Stimulated activated CD8-positive, alpha-beta memory T cell treated with anti-CD3 and anti-CD28 coated beads, Interleukin-4, amount 100 ng/mL, for 1 hour (primary cell): ENCODE measurements at places on chromosomes 11 and 22.

- DNase-seq = no peak
Observed at GRCh38 chr11:57584341-57584740, 13.1 kb upstream of the SERPING1 start.

DNA sequence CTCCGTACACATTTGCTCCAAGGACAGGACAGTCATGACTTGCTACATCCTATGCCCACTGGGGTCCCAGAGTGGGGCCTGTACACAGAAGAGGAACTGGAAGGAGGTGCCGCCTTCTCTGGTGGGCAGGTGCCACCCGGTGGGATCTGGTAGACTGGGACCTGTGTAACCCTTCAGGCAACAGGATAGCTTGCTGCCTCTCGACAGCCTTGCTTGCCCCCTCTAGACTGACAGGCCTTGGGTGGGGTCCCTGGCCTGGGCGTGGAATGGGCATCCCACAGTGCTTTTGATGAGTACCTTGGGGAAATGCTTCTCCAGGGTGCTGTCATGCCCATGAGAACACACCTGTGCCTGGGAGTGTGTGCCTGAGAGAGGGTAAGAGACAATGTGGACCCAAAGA is 15.8 kb downstream of the SHANK3 start:
- no peak for DNase-seq

DNA sequence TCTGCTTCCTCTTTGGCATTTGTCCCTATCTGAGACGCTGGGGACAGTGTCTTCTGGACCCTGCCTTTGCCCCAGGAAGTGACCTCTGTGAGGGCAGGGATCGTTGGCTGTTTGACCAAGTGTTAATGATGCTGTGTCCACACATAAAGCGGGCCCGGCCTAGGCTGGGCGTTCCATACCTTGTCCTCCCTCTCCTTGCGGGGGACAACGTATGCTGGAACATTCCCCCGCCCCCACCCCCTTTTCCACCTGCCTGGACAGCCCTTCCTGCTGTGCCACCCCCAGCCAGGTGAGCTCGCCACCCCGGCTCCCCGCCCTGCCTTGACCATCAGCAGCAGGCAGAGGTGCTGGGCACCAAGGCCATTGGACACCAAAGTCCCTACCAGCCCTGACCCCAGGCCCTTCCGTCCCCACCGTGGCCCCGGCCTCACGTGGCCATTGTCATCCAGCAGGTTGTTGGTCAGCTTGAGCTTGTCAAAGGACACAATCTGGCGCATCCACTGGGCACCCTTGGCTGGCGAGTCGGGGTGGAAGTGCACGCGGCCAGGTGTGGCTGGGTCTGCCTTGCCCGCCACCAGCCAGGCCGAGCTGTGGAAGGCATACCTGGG is 4.1 kb upstream of the NUDT8 start:
- no peak for DNase-seq

- no peak for DNase-seq
Observed at GRCh38 chr11:115036406-115037180, 358.3 kb downstream of the NXPE2 start.

- no peak for DNase-seq
Observed at GRCh38 chr22:40855071-40855978, 1.1 kb downstream of the ST13 start.

- no peak for DNase-seq
Observed at GRCh38 chr11:11157185-11157584, 195.9 kb downstream of the CSNK2A3 start.

DNA sequence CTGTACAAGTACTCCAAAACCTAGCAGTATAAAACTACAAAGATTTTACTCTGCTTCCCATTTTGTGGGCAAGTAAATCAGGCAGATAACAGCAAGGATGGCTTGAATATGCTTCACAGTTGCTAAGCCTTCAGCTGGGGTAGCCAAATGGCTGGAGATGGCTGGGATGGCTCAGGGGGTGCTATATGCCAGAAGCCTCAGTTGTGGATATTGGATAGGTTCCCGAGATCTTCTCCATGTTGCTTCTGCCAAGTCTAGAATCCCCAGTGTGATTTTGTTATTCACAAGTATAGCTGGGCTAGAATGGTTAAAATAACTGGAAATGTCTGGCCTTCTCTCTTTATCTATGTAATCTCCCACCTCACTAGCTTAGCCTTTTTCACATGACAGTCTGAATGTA is 472.3 kb upstream of the ARHGAP42 start:
- no peak for DNase-seq

- no peak for DNase-seq
Observed at GRCh38 chr11:68827733-68828132, 14.0 kb downstream of the CPT1A start.

DNA sequence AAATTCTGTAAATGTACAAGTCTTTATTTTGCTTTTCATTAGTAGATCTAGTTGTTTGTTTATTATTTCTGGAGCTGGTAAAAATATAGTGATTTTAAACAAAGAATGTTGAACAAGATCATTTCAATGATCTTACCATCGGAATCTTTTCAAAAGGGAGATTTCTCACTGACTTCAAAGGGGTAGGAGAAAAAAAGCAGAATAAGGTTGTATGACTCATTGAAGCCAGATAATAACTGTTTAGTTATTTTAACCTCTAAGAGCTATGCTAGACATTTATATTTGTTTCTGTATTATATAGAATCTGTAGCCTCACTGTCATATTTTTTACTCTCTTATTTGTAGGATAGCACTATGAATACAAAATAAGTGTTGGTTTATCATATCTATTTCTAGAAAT is 8.1 kb upstream of the PDE3B start:
- no peak for DNase-seq

DNA sequence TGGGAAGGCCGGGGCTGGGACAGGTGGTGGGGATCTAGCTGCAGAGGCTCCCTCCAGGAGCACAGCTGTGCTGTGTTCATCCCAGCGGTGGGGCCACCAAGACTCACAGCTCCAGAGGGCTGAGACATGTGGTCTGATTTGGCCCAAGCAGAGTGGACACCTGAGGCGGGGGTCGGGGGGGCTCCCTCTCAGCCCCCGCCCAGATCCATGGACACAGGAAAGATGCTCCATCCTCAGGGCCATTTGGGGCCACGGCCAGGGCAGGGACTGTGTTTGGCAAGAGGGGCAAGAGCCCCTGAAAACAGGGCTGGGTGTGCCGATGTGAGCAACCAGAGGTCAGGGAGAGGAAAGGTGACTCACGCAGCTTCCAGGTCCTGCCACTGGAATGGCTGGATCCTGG is 219.4 kb downstream of the BRD1 start:
- DNase-seq = no peak

- peak; percentile 71 for DNase-seq
Observed at GRCh38 chr22:37817705-37818408, 5.3 kb upstream of the GALR3 start.

- DNase-seq = no peak
Observed at GRCh38 chr11:113578033-113578380, 102.8 kb upstream of the DRD2 start.

DNA sequence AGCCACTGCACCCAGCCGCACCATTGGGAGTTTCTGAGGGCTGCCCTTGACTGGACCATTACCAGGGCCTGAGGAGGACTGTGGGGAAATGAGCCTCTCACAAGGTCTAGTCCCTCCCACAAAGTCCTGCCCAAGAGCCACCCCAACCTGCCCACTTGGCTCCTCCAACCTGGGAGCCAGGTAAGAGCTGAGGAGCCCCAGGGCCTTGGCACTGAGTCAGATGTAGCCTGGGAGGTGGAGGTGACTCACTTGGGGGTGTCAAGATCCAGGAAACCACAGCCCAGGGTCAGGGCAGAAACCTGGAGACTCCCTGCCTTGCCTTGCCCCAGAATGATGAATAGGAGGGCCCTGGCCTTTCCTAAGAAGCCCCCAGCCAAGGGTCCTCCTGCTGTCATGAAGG is 25.8 kb upstream of the P2RY2 start:
- no peak for DNase-seq
